HT-29 (cell line): ENCODE measurements at places on chromosomes 12 and 14.

DNA sequence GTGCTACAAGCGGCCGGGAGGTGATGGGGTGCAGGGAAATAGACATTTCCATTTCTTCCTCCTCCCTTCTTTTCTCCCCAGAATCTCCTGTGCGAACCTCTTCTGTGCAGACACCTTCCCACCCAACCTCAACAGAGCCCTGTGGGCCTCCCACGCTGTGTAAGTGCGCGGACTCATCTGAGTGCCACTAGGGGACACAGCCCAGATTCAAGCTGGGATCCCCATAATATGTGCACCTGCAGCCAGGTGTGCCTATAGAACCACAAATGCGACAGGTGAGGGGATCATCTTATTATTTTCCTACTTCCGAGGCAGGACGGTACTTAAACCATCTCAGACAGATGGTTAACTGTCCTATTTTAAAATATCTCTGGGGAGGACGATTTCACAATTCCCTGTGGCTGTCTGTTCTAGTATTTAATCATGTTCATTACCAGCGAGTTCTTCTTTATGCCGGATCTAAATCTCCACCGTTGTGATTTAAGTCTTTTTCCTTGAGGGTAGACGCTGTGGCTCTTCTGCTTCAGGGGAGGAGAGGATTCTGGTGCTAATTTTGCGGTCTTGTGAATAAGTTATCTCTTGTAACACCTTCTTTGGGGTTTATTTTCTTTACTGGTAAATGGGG is 17.2 kb upstream of the CACNA1C start:
- no peak for DNase-seq

DNA sequence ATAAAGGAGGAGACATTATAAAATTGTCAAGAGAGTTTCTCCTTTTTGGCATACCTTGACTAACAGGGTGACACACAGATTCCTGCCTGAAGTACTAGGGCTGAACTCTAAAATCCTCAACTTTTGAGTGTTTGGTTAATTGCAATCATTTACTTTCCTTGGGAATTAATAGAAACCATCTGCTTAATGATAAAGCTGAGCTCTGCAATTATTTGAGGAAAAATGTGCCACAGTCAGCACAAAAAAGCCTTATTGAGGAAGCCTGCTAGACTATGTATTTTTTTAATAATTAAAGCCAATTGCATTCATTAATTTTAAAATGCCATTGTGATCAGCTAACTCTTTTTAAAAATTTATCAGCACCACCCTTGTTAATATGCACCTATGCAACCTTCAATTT is 38.7 kb downstream of the PRICKLE1 start:
- DNase-seq = no peak

DNA sequence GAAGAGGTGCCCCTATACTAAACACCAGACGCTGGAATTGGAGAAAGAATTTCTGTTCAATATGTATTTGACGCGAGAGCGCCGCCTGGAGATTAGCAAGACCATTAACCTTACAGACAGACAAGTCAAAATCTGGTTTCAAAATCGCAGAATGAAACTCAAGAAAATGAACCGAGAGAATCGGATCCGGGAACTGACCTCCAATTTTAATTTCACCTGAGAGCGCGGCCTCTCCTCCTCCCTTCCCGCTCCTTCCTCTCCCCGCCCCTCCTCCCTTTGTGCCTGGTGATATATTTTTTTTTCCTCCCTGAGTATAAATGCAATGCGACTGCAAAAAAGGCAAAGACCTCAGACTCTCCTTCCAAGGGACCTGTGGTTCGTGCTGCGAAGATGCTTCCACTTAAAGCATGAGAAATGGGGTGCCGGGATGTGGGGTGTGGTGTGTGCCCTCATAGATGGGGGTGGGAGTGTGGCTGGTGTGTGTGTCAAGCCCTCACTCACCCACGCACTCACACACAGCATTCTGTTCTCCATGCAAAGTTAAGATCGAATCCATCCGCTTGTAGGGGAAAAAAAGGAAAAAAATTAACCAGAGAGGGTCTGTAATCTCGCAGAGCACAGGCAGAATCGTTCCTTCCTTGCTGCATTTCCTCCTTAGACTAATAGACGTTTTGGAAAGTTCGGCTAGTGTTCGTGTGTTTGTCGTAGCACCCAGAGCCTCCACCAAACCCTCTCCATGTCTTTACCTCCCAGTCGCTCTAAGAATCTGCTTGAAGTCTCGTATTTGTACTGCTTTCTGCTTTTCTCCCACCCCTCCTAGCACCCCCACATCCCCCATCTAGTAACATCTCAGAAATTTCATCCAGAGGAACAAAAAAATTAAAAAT is 4.5 kb downstream of the HOXC10 start:
- DNase-seq = peak; percentile 80

DNA sequence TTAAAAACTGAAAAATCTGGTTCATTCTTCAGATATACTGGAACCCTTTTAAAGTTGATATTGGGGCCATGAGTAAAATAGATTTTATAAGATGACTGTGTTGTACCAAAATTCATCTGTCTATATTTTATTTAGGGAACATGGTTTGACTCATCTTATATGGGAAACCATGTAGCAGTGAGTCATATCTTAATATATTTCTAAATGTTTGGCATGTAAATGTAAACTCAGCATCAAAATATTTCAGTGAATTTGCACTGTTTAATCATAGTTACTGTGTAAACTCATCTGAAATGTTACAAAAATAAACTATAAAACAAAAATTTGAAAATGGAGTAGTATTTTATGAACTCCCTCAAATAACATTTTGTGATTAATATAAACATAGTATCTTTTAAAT is 14.2 kb downstream of the PTGER2 start:
- no peak for DNase-seq

- DNase-seq = no peak
Observed at GRCh38 chr12:56454557-56454956, at the start of gene MIP. TSS of gene MIP (minus strand) at chr12:56454657. CDS start at chr12:56454613, 44 bp downstream.

GRCh38 chr12:92753976-92754885 is 51.4 kb downstream of the PLEKHG7 start:
- no peak for DNase-seq

DNA sequence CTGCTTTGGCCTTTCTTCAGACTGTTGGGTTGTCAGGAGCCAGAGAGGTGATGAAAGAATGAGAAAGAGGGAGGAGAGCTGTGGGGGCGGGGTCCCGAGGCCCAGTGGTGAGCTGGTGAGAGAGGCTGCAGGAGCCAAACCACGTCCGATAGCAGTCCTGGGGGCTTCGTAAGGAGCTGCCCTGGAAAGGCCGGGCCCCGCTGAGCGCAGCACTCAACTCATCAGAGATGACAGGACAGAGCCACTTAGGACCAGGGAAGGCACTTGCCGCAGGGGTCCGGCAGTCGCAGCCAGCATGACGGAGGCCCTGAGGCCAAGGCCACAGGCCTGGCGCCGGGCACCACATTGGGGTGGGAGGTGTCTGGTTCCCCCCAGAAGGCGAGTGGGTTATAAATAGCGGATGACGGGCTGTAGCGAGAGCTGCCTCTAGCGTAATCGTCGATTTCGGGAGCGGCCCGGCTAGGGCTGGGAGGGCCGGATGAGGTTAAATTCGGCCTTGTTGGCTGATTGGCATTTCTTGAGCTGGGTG is 179.0 kb downstream of the TSPAN9 start:
- DNase-seq = no peak

DNA sequence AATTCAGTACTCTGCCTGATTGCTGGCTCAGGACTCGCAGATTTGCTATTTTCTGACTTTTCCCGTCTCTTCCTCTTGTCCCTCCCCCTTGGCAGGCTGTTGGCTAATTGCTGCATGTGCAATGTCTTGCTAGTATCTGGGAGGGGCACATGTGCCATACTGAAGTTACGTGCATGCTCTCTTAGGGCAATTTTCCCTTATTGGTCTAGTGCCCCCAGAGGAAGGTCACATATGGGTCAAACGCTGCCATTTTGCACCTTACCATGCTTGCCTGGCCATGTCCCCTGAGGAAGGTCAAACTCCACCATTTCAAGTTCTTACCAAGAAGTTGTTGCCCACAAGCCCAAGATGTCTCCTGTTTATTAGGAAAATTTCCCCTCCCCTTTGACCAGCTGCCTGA is 13.9 kb upstream of the ERC1 start:
- no peak for DNase-seq

GRCh38 chr14:68695326-68695768 is 97.5 kb downstream of the ZFP36L1 start:
- DNase-seq = no peak

DNA sequence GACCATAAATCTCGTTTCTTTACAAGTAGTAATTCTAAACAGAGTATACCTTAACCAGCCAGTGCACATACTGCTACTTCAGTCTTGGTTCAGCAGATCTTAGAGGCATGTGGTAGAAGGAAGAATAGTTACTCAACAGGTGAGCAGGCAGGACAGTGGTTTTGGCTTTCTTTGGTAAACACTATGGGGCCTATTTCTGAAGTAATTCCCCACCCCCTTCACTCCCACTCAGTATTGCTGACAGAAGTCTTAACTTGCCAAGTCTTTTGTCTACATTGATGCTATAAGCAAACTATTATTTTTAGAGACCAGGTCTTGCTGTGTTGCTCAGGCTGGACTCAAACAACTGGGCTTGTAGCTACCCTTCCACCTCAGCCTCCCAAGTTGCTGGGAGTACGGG is 68.5 kb downstream of the FBXO34 start:
- no peak for DNase-seq

GRCh38 chr12:68833508-68833907 is 25.5 kb downstream of the MDM2 start:
- no peak for DNase-seq

- DNase-seq = no peak
Observed at GRCh38 chr12:96882862-96883261, 24.2 kb upstream of the NEDD1 start.

DNA sequence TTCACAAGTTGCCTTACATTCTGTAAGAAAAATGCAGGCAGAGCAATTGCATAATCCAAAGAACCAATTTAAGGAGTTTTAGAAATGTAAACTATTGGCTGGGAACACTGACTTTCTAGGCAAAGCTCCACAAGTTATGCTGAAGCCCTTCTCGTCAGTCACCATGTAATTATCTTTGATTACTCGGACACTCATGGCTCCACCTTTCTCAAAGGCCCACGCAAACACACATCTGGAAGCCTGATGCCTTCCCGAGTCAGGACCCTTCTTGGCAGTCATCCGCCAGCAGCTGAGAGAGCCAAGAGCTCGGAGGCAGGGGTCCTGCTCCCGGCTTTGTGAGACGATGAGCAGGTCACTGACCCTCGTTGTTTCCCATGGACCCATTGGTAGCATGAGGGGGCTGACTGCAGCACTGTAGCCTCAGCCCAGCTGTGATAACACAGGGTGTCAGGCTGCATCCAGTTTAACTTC is 202.2 kb downstream of the TMEM132D start:
- DNase-seq = no peak

GRCh38 chr12:119229837-119230236 is 51.1 kb downstream of the HSPB8 start:
- peak; percentile 19 for DNase-seq

- no peak for DNase-seq
Observed at GRCh38 chr14:91873471-91874415, 6.4 kb upstream of the TC2N start.

- DNase-seq = no peak
Observed at GRCh38 chr12:102399653-102400052, 80.7 kb downstream of the IGF1 start.

DNA sequence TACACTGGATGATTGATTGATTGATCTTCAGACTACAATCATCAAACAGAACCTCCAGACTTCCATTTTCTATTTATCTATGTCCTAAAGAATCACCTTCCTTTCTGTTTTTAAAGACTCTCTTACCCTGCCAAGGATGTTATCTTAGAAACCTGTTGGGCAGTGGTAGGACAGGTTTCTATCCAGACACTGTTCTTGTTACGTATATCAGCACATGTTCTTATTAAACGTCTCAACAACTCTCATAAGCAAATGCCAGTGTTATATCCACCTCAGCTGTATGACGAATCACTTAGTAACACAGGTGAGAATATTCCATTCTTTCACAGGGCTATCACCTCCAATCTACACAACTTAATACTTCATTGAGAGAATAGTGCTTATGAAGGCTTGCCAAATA is 40.2 kb upstream of the RPL10L start:
- DNase-seq = peak; percentile 52

GRCh38 chr12:113021500-113021899 is 35.0 kb upstream of the DTX1 start:
- no peak for DNase-seq

- DNase-seq = no peak
Observed at GRCh38 chr12:92042791-92043531, 102.7 kb downstream of the BTG1 start.

GRCh38 chr14:105093038-105093430 is 27.8 kb upstream of the GPR132 start:
- DNase-seq = no peak

- peak; percentile 77 for DNase-seq
Observed at GRCh38 chr12:127060310-127060847, 1206.6 kb upstream of the TMEM132C start.

- no peak for DNase-seq
Observed at GRCh38 chr14:97177635-97178034, 380.5 kb downstream of the VRK1 start.

- DNase-seq = no peak
Observed at GRCh38 chr14:101814934-101815333, 53.4 kb downstream of the PPP2R5C start.

- no peak for DNase-seq
Observed at GRCh38 chr12:59040043-59040442, 119.7 kb upstream of the LRIG3 start.

- DNase-seq = no peak
Observed at GRCh38 chr12:92210071-92210470, 64.4 kb upstream of the BTG1 start.

DNA sequence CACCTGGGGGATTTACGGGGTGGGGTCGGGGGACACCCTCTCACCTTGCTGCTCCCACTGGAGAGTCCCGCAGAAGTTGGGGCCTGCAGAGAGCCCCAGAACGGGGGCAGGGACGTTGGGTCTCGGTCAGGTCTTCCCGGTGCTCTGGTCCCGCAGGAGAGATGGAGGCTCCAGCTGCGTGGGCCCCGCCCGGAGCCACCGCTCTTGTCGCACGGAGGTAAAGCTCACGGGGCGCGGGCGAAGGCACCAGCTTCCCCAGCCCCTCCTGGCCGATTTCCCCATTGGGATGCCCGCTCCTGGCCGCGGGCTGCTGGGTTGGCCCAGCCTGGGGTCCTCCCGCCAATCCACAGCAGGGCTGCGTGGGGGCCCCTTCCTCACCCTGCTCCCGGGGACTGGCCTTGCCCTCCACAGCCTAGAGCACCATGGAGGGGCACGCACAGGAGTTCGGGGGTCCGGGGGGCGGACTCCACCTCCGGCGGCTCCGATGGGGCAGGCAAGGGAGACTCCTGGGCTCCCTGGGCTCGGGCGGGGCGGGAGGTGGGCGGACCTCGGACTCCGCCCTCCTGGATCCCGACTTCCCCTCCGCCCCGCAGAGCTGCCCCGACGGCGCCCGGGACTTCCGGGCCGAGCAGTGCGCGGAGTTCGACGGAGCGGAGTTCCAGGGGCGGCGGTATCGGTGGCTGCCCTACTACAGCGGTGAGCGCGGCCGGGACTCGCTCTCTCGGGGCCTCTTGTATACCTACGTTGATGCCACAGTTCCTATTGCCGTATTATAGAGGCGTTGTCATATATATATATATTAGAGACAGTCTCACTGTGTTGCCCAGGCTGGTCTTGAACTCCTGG is 8.4 kb downstream of the PAPLN start:
- DNase-seq = no peak
